ENCODE measurements at places on chromosomes 7 and 10.

GRCh38 chr10:31593124-31593523, 274.1 kb downstream of the ZEB1 start:
- no peak for DNase-seq

- no peak for DNase-seq
Measured at GRCh38 chr10:25808372-25808771, 125.7 kb upstream of the MYO3A start.

GRCh38 chr10:50260791-50261281, 9.5 kb upstream of the ASAH2 start:
- no peak for DNase-seq

DNA sequence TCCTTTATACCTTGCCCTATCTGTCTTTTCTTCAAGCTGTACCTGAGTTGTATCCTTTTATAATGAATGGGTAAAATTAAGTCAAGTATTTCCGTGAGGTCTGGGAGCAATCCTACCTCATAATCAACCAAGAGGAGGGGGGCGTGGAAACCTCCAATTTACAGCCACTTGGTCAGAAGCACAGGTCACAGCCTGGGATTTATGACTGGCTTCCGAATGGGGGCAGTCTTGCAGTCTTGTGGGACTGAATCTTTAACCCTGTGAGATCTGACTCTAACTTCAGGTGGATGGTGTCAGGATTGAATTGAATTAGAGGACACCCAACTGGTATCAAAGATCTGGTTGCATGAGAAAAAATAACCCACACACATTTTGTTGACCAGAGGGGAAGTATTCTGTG, 23.5 kb upstream of the KCNMA1 start:
- no peak for DNase-seq

DNA sequence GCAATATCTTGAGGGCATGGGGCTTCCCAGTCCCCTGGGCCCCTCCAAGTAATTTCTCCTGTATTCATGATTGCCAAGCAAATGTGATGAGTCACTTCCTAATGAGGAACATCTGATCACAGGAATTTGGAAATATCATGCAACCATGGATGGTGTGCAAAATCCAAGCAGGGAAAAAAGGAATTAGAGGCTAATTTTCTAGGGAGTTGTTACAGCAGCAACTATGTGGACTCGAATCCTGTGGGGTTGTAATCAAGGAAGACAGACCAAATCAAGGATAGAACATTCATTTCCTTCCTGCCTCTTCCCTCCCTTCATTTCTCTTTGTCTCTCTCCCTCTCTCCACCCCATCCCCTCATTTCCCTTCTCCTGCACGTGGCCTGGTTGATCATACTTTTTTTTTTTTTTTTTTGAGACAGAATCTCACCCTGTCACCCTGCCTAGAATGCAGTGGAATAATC, 23.9 kb upstream of the AGFG2 start:
- DNase-seq: no peak

DNA sequence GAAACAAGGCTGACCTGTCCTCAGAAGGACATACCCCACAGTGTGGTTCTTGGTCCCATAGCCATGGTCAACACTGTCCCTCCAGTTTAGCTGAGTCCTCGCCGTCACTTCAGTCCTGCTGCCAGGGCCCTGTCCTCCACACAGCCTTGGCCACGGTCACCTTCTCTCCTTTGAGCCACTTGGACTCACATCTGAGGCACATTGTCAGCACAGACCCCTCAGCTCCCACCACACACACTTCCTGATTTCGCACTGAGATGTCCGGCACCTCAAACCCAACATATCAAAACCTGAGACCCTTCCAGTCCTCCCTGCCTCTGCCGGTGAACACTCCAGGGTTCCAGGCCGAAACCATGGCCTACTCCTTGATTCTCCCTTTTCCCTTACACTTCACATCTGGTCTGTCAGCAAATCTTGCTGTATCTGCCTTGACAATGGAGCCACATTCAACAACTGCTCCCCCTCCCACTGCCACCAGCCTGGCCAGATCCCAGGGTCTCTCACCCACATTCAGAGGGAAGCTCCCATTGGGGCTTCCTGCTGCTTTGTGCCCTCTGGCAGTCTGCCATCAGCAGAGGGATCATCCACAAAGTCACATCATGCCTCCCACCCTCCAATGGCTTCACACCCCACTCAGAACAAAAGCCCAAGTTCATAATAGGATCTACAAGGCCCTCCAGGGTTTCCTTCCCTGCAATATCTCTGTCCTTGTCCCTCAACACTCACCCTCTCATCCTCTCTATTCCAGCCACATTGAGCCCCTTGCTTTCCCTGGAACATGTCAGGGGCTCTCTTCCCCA, 219.6 kb upstream of the SHH start:
- no peak for DNase-seq

DNA sequence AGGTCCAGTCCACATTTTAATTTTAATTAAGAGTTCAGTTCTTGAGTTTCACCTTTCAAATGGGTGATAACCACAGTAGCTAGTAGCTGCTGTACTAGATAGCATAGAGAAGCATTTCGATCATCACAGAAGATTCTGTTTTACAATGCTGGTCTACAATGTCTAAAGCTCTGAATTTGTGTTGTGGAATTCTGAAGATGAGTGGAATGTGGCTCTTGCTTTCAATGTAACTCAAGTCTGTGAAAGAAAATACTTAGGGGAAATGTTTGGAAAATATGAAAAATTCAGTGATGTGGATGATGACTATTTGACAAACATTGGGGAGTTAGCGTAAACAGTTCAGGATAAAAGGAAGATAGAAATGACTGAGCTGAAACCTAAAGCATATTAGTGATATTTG, 139.4 kb downstream of the GNAT3 start:
- no peak for DNase-seq

DNA sequence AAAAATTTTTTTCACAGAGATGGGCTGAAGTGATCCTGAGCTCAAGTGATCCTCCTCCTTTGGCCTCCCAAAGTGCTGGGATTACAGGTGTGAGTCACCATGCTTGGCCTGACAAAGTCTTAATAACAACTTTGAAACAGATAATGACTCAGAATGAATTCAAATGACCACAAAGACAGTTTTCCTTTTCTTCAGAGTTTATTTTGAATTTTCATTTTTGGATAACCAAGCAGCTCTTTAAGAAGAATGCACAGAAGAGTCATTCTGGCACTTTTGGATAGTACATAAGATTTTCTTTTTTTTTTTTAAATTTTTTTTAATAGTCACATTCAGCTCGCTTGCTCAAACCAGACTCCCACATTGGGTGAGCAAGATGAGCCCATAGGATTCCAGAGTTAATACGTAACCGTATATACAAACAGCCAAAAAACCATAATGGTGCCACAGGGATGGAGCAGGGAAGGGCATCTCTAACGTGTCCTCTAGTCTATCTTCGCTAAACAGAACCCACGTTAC, 43.0 kb upstream of the NMT2 start:
- DNase-seq: no peak

DNA sequence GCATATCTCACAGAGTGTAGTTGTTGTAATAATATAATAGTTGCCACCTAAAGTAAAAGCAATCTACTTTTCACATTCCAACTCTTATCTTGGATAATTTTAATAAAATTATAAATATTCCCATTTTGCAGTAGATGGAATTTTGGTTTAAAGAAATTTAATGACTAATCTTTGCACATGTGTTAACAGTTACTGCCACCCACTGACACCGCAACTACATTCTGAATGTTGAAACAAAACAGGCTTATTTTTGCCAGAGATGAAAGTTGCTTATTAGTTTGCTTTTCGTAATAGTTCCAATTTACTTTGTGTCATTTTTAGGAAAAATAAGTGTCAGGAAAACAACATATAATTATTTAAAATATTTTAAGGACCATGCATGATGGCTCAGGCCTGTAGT, 557.5 kb upstream of the PCDH15 start:
- no peak for DNase-seq

- no peak for DNase-seq
Measured at GRCh38 chr10:122164023-122164601, 107.0 kb upstream of the BTBD16 start.

DNA sequence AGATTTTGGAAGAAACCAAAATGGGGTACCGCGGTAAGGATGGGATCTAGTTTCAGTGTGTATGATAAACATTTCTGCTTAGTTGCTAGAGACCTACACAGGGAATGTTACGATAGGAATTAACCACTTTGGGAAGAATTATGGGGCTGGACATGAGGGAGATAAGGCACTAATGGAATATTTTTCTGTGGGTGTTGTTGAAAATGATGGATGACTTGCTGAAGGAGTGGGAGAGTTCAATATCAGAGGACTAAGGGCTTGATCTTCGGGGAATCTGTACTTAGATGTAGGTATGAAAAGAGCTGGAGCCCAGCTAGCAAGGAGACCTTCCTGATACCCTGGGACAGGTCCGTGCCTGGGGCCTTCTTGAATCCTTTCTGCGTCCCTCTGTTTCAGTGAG, 303.7 kb downstream of the EXOC4 start:
- DNase-seq: no peak

DNA sequence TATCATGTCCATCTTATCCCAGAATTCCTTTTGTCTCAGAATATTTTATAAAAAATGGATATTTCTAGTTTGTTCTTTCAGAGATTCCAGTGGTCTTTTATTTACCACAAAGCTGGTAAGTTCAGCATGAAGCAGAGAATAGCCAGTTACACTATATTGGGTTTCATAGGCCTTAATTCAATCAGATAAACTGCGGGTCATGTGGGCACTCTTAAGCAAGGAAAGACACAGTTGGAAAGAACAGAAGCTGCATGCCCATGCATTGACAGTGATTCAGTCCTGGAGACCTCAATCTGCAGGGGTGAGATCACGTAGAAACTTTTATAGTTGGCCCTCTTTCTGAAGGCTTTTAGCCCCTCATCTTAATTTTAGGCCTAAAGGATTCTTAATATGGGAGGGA, 281.3 kb upstream of the IGFBP3 start:
- DNase-seq: no peak

GRCh38 chr7:46933596-46933995, 648.3 kb downstream of the TNS3 start:
- DNase-seq: no peak

GRCh38 chr10:121091961-121092719, 241.0 kb downstream of the WDR11 start:
- no peak for DNase-seq

GRCh38 chr7:113109718-113110117, 8.6 kb downstream of the SMIM30 start:
- DNase-seq: no peak

- no peak for DNase-seq
Measured at GRCh38 chr10:12534824-12535223, 185.5 kb downstream of the CAMK1D start.

- no peak for DNase-seq
Measured at GRCh38 chr7:55569269-55569663, 3.0 kb downstream of the VOPP1 start.

- no peak for DNase-seq
Measured at GRCh38 chr10:69781576-69781975, 20.1 kb upstream of the COL13A1 start.

DNA sequence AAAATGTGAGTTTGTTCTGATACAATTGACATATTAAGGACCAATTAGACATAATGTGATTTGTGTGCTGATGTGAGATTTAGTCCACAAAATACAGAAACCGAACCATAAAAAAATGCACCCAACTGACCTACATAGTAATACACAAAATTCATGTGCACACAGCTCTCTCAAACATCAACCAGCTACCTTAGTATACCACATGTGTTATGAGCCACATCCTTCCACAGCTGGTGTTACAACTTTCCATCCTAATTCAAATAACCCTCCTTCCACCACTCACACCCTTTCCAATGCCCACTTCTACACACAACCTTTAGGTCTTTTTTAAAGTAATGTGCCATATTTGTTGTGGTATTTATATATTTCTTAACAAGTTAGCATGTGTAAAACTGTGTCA, 31.7 kb upstream of the C7orf33 start:
- no peak for DNase-seq

- no peak for DNase-seq
Measured at GRCh38 chr10:132977807-132978206, 35.4 kb upstream of the CFAP46 start.

DNA sequence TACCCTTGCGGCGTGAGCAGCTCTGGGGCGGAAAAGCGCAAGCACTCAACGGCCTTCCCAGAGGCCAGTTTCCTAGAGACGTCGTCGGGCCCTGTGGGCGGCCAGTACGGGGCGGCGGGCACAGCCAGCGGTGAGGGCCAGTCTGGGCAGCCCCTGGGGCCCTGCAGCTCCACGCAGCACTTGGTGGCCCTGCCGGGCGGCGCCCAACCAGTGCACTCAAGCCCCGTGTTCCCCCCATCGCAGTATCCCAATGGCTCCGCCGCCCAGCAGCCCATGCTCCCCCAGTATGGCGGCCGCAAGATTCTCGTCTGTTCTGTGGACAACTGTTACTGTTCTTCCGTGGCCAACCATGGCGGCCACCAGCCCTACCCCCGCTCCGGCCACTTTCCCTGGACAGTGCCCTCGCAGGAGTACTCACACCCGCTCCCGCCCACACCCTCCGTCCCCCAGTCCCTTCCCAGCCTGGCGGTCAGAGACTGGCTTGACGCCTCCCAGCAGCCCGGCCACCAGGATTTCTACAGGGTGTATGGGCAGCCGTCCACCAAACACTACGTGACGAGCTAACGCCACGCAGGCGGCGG, 12.6 kb downstream of the TRIM8 start:
- DNase-seq: no peak

- no peak for DNase-seq
Measured at GRCh38 chr7:25624833-25625232, 396.5 kb upstream of the NPVF start.

DNA sequence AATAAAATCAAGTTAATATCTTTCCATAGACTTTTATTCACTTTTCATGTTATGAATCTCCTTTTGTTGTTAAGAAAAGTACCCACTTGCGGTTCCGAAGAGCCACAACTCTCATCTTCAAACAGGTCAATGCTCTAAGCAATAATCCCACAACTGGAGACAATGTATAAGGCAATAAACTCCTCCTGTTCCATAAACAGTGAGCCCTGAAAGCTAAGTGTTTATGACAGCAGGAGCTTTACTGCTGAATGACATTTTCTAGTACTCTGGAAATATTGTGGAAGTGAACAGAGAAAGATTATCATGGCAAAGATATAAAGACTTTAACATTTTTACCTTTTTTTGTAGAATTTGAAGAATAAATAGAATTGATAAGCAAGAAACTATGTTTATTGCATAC, 213.5 kb upstream of the MBL2 start:
- DNase-seq: no peak

GRCh38 chr7:139650429-139651100, 127.1 kb downstream of the CLEC2L start:
- no peak for DNase-seq

DNA sequence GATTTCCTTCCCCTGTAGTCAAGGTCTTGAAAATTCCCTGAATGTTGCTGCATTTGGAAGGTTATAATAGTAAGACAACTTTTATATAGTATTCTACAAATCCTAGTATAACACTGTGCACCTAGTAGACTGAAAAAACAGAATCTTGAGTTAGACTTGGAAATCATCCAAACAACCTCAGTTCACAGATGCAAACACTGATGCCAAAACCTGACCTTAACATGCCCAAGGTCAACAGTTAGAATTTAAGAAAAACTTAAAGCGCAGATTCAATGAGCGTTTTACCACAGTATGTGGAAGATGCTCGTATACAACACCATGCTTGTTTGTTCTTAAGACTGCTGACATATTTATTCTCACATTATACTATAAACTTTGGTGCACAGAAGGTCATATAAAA, 3.0 kb downstream of the PIP4K2A start:
- no peak for DNase-seq

GRCh38 chr7:149626972-149627371, 129.4 kb upstream of the ZNF746 start:
- no peak for DNase-seq

GRCh38 chr7:142248166-142249160, 9.4 kb downstream of the PRSS58 start:
- DNase-seq: no peak

- DNase-seq: no peak
Measured at GRCh38 chr7:66781408-66782090, 41.0 kb downstream of the RABGEF1 start.

GRCh38 chr10:52759154-52759553, 13.4 kb downstream of the MBL2 start:
- no peak for DNase-seq

All from activated T-helper 1 cell treated with anti-CD3 and anti-CD28 coated beads, Interleukin-12 subunit alpha, Interleukin-12 subunit beta, Interleukin-2, Interleukin-4 antibody, amounts not matched to agents 30 ng/mL and 10 ng/mL and 1 ng/mL, durations not matched to agents 14 hours and 24 hours and 36 hours (primary cell).